GF-D8 (cell line): ENCODE measurements at places on chromosomes 11 and 22.
A peak's percentile ranks its signal among the peaks of the same experiment; 100 is the strongest.

DNA sequence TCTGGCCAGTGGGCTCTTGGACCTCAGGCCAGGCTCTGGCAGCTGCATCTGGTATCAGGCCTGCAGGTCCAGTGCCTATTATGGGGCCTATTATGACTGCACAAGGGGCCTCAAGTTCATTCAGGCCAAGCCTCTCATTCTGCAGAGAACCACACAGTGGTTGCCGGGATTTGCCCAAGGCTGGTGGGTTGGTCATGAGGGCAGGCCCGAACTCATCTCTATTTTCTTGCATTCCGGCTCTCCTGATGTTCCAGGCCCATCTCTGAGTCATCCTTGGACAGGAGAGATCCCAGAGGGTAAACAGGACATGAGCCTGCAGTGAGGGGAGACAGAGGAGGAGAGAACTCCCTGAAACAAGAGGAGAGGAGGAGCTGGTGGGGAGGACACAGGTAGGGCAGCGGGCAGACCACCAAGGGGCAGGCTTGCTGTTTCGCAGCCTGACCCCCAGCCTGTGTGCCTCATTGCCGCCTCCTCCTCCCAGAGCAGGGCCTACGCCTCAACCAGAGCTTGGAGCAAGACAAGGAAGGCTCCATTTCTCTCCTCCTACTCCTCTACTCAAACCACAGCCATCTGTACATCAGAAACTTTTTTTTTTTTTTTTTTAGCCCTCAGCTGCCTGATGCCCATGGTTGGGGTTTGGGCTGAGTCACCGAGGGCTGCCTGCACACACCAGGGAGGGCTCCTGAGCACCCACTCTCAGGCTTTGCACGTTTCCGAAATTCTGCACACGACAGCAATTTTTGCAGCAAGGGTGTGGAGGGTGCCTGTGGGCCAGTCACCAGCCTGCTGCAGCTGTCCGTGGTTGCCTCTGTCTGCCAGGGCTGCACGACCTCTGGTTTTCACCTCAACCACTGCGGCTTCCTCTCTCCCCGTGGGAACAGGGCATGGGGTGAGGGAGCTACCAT, 12.7 kb upstream of the TREH start:
- peak; percentile 44 for DNase-seq

- no peak for DNase-seq
Measured at GRCh38 chr11:35168671-35169070, 29.7 kb downstream of the CD44 start.

GRCh38 chr11:45886816-45887520, 1.5 kb downstream of the MAPK8IP1 start:
- no peak for DNase-seq

- DNase-seq = no peak
Measured at GRCh38 chr22:40510631-40511364, 125.7 kb downstream of the MRTFA start.

GRCh38 chr11:34165121-34165520, 59.7 kb downstream of the NAT10 start:
- no peak for DNase-seq

GRCh38 chr11:122159861-122160260, 43.8 kb upstream of the BLID start:
- no peak for DNase-seq

- no peak for DNase-seq
Measured at GRCh38 chr22:27133019-27133431, 475.6 kb downstream of the MIAT start.

GRCh38 chr11:828506-829175, 922 bp downstream of the CRACR2B start:
- no peak for DNase-seq

- no peak for DNase-seq
Measured at GRCh38 chr22:17869285-17870096, 95.2 kb upstream of the BID start.

GRCh38 chr11:121544956-121545355, 92.2 kb upstream of the SORL1-AS1 start:
- no peak for DNase-seq
